ENCODE measurements at places on chromosomes 6 and 20. TPM values are rescaled to one million over a fixed set of nuclear protein-coding genes. Genes with fewer than 3 reads are reported as not detected.

DNA sequence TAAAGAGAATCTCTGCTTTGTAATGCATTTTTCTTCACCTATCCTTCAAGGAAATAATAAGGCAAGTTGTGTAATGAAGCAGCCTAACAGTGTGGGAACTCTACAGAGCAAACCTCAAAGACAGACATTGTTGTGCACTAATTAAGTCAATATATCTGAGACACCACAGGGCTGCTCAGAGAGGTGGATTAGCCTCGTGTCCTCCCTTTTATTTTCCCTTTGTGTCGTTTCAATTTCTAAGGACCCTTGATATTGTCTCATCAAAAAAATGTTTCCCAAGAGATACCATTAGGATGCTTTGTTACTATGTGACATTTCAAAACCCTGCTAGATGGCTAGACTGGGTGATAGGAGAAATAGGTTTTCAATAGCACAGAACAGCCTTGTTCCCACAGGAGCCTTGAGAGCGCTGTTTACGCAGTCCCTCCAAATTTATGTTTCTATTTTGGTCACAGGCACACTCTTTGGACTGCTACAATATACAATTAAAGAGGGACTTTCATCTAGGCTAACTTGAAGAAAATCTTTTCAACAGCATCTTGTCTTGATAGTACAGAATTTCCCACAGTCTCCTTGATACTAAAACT, 23.1 kb downstream of the UBE3D start:
- DNase-seq: no peak

DNA sequence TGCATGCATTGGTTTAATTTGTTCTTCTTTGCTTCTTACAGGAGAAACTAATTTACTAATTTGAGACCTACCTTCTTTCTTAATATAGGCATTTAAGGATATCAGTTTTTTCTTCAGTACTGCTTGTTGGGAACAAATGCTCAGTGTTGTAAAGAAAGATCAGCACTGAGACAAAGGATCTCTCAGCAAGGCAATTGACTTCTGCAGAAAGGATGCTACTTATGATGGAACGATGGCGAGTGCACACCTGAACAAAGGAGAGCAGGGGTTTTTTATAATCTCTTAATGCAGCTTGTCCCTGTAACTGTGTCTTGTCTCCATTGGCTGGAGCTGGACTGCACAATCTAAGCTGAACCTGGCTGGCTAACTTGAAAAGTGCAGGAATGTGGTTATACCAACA, 64.2 kb downstream of the RPP21 start:
- no peak for DNase-seq

DNA sequence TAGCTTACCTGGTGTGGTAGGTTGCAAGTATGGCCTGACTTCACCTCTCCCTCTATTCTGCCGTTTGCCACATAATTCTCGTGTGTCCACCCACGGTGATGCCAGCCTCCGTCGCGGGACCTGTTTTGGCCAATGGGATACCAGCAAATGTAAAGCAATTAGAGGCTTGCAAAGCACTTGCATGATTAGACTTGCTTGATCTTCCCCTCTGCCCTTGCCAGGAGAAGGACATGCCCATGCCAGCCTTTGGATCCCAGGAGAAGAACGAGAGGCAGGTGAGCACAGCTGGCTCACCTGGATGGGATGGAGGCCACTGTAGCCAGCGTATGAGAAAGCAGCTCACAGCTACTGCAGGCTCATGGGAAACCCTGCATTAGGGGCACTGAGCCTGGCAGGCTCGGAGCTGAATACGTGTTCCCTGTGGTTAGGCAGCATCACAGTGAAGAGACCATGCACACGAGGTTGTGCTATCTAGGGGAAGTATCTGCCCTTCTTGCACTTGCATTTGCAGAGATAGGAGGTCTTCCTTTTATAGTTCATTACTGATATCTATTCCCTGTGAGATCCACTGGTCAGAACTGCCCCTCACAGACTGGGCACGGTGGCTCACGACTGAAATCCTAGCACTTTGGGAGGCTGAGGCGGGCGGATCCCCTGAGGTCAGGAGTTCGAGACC, 62.4 kb downstream of the TMEM242 start:
- DNase-seq: no peak

GRCh38 chr6:116629563-116629981, 13.3 kb downstream of the RSPH4A start:
- no peak for DNase-seq

DNA sequence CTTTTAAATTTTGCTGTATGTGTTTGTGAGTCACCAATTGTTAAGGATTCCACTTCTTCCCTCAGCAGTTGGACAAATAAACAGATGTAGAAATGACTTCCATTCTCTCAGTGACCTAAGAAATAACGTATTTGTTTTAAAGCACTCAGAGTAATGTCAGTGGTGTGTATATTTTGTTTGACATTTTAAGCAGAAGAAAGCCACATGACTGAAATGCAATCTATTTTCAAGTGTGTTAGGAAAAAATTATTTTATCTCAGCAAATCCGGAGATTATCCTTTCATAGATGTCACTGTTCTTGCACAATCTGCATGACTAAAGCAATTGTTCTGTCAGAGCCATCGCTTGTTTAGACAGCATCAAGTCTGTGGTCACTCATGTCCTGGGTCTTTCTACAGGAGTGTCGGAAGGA, 77.1 kb downstream of the JAG1 start:
- no peak for DNase-seq

TAAR5 gene
- not detected for total RNA-seq

OPN5 gene
- total RNA-seq: not detected

Data from esophagus muscularis mucosa (tissue), 4 donors.